ENCODE measurements at places on chromosomes 5 and 9.

GRCh38 chr5:14707811-14708390, 43.4 kb downstream of the OTULIN start:
- no peak for DNase-seq

DNA sequence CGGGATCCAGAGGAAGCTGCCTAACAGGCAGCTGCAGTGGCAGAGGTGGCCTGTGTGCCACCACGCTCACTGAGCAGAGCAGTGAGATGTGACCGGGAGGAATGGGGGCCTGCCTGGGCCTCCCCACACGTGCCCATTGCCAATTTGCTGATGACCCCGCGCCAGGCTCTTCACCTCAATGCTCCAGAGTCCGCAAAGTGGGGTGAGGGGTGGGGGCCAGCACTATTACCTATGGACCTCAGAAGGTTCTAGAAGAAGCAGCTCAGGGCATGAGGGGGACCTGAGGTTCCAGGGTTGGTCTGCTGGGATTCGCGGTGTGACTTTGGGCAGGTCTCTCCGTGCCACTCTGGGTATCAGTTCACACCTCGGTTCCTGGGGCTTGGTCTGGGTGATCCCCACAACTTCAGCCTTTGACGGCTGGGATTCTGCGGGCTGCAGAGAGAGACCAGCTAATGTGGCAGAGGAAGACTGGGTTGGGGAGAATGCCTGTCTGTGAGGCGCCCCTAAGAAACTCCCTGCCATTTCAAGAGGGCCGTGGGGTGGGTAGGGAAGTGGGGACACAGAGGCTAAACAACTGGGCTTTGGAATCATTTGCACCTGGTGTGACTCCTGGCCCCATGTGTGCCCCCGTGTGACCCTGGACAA, 231.0 kb upstream of the MVB12B start:
- DNase-seq: no peak

GRCh38 chr5:164487939-164488338, 982.5 kb downstream of the MAT2B start:
- DNase-seq: no peak

- DNase-seq: no peak
These were observed 5.6 kb downstream of the GADD45G start for GRCh38 chr9:89610391-89610925.
